AG09319 (cell line): ENCODE measurements at places on chromosomes 3 and 15.

DNA sequence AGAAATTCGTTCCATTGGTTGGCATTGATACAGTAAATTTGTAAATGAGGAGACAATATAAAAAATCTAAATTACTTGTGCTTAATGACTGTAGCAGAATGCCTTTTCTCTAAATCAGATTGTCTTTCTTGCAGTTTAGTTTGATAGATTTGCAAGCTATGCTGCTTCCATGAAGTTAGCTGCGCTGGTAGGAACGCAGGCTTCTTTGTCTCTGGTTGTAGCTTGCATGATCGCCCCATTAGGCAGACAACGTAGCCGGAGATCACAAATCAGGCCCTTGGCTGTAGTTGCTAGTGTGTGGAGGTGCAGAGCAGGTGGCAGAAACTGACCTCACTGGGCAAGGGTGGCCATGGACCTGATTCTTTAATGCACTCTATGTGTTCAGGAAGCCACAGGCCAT is 6.1 kb downstream of the ZIC1 start:
- DNase-seq = no peak

DNA sequence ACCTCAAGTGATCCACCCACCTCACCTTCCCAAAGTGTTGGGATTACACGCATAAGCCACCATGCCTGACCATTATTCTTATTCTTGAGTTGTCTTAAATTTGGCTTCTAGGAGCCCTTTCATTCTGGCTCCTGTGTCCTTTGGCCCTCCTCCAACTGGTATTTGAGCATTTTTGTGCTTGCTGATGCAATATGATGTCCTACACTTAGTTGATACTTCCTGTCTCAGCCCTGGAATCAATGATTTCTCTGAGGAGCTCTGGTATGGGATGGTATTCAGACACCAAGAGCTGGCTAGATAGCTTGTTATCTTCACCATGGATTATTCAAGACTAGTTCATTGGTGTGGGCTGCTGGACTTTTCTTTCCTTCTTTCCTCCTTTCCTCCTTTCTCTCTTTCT is 25.4 kb downstream of the ZNF621 start:
- no peak for DNase-seq

DNA sequence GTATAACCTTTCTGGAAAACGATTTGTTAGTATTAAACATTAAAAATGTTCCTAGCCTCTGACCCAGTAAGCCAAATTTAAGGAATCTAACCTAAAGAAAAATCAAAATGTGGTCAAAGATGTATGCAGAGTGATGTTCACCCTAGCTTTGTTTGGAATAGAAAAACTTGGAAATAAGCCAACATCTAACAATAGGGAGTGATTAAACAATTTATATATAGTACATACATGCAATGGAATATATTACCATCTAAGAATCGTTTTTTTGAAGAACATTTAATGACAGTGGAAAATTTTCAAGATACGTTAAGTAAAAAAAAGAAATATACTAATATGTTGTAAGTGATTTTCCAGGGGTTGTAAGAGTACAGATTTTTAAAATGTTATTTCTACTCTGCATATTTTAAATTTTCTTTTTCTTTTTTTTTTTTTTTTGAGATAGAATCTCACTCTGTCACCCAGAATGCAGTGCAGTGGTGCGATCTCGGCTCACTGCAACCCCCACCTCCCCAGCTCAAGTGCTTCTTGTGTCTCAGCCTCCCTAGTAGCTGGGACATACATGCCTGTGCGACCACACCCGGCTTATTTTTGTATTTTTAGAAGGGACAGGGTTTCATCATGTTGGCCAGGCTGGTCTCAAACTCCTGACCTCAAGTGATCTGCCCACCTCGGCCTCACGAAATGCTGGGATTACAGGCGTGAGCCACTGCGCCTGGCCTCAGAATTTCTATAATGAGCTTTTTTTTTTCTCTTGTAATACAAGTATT is 54.9 kb downstream of the ANP32A start:
- DNase-seq = no peak

DNA sequence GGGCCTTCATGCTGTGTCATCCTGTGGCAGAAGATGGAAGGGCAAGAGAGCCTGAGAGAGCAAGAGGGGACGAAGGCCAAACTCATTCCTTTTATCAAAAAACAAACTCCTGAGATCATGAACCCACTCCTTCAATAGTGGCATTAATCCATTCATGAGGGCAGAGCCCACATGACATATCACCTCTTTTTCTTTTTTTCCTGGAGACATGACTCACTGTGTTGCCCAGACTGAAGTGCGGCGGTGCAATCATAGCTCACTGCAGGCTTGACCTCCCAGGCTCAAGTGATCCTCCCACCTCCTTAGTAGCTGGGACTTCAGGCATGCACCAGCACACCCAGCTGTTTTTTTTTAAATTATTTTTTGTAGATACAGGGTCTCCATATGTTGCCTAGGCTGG is 92.0 kb upstream of the RNU6-1 start:
- DNase-seq = no peak

GRCh38 chr3:104856741-104857140 is 510.0 kb upstream of the ALCAM start:
- no peak for DNase-seq

DNA sequence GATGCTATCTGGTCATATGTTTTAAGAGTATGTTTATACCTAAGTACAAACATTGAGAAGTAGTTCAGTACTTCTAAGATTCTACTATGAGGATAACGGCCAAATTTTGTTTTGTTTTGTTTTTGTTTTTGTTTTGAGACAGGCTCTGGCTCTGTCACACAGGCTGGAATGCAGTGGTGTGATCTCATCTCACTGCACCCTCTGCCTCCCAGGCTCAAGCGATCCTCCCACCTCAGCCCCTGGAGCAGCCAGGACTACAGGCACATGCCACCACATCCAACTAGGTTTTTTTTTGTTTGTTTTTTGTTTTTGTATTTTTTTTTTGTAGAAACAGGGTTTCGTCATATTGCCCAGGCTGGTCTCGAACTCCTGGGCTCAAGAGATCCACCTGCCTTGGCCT is 47.5 kb upstream of the RPS17 start:
- no peak for DNase-seq
